Mesothelial cell of epicardium (in vitro differentiated cells): ENCODE measurements at places on chromosomes 2 and 18.

GRCh38 chr2:111118981-111119821 is 1.5 kb upstream of the BCL2L11 start:
- DNase-seq = peak; percentile 52

- DNase-seq = no peak
Observed at GRCh38 chr2:191593622-191594385, 84.1 kb upstream of the NABP1 start.

GRCh38 chr18:37711766-37712505 is 146.3 kb upstream of the CELF4 start:
- no peak for DNase-seq

GRCh38 chr18:49510393-49511115 is 23.5 kb upstream of the C18orf32 start:
- DNase-seq = peak; percentile 53

DNA sequence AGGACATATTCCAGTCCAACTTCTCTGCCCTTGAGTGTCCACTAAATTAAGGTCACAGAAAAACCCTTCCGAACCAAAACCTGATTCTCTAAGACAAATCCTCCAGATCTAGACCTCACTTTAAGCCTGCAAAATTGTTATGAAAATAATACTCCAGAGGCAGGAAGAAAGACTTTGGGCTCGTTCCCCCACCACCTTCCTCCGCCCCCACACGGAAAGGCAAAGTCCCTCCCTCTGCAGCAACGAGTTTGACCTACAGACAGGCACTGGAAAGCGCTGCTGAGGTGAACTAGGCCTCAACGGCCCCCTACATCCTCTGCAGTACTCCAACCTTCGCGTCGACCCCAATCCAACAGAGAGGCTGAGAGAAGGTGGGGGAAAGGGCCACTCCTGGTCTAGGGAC is 808 bp downstream of the ATP5MC3 start:
- no peak for DNase-seq

GRCh38 chr2:192159208-192159607 is 35.5 kb downstream of the TMEFF2 start:
- no peak for DNase-seq

- no peak for DNase-seq
Observed at GRCh38 chr2:202494300-202495229, 118.4 kb downstream of the BMPR2 start.

DNA sequence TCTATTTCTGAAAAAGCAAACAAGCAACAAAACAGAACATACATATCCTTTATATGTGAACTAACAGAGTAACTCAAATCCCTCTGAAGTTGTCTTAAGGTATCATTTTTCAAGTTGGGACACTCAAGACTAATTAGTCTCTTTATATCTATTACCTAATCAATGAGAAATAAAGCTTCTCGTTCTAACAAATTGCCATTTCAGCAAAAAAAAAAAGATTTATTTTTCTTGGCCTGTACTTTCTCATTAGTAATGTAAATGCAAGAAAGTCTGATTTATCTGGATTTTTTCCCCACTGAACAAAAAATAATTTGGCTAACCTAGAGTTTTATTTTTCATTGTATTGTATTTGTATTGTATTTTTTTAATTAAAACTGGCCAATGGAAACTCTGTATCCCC is 176.1 kb upstream of the NOL4 start:
- DNase-seq = no peak

GRCh38 chr2:23390152-23390551 is 5.2 kb downstream of the KLHL29 start:
- no peak for DNase-seq

GRCh38 chr2:139271149-139271548 is 491.0 kb upstream of the NXPH2 start:
- no peak for DNase-seq

DNA sequence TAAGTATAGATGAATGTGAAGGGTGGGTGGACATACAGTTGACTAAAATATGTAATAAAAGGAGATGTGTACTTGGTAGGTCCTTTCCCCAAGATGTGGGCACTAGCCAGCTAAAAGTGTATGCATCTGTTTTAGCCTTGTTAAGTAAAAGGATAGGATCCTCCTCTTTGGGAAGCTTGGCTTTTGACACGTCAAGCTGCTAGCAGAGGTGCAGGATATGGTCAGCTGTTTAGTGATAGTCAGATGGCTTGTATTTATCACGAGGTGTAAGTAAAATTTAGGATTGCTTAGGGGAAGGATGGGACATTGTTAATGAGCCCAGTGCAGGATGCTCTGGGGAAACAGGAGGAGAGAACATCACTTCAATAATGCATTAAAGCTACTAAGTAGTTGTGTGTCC is 1.5 kb downstream of the MFSD6 start:
- DNase-seq = no peak

DNA sequence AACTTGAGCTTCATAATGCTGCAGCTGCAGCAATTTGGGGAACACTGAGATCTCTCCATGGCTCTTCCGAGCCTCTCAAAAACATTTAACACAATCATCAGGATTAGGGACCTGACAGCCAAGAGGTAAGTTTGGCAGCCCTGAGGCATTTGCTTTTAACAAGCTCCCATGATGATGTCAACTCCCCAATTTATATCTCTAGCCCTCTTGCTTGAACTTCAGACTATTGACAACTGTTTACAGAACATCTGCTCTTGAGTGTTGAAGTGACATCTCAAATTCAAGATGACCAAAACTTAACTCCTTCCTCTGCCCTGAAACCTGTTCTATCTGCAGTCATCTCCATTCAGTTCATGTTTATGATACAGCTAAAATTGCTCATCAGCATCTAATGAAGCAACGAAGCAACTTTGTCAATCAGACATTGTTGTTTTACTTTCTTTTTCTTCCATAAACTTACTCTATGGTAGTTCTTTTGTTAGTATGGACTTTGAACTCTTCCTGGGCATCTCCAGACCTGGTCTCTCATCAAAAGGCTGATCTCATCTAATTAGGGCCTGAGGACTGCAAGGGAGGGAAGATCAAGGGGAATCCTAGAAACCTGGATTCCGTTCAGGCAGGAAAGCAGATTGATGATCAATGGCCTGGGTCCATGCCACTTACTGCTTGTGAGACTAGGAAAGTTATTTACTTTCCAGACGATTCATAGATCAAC is 48.1 kb downstream of the SEMA4F start:
- no peak for DNase-seq

- DNase-seq = no peak
Observed at GRCh38 chr2:23550553-23550952, 165.6 kb downstream of the KLHL29 start.

- no peak for DNase-seq
Observed at GRCh38 chr18:34659579-34660517, 50.2 kb upstream of the DTNA start.

DNA sequence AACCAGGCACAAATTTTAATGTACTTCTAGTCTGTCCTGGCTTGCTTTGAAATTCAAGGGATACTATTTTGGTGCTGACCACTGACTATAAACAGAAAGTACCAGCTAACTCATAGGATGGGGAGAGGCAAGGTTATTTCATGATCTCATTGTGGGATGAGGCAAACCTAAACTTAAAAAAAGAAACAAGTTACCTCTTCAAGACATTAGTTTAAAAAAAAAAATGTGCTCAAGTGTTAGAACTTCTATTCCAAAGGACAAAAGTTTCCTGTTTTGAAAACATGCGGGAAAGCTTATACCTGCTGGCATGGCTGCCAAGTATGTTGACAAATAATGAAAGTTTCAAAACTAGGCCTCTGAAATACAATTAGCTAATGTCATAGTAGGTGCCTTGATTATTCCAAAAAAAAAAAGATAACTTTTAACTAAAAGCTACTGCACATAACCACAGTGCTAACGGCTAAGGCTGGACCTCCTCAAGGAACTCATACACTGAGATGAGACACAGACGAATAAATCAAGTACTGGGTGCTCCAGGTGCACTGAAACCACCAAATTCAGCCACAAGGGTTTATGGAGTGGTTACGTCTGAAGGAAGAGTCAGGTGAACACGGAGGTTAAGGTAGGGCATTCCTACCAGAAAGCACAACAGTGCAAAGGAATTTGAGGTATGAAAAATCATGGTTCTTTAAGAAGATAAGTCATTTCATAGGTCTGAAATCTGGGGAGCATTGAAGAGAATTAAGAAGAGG is 38.1 kb downstream of the TMEM131 start:
- DNase-seq = no peak

DNA sequence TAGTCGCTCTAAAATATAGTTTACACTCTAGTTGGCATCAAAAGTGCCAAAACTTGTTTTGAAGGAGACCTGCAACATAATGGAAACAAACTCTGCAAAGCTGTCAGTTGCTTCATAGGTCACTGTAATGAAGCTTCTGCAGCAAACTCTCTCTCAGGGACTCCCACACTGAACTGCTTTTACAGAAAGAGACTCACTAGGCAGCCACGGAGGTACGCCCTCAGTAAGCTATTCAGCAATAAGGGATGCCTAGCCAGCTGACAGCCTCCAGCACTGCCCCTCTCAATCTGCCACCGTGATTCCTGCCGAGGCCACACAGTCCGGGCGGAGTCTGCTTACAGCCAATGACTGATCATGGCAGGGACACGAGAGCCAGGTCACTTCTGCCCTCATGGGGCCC is 51.1 kb downstream of the COLEC12 start:
- DNase-seq = peak; percentile 45

- DNase-seq = no peak
Observed at GRCh38 chr2:70388128-70388527, 86.3 kb upstream of the FAM136A start.

DNA sequence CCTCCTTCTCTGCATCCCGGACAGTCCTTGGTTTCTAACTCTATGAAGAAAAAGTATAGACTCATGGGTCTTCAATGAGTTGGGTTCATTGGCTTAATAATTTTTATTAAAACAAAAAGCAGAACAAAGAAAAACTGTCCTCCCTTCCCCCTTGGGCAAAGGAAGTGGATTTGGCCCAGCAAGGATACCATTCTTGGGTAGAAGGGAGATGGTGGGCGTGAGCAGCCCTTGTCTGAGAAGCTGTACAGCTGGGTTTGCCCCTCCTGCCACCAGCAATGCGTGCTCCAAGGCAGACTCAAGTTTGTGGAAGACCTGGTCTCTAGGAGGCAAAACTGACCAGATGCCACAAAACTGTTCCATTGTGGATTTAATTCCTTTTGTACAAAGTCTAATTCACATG is 12.7 kb downstream of the PCARE start:
- DNase-seq = no peak

- DNase-seq = no peak
Observed at GRCh38 chr18:64807560-64807959, 658.7 kb upstream of the LINC00305 start.

DNA sequence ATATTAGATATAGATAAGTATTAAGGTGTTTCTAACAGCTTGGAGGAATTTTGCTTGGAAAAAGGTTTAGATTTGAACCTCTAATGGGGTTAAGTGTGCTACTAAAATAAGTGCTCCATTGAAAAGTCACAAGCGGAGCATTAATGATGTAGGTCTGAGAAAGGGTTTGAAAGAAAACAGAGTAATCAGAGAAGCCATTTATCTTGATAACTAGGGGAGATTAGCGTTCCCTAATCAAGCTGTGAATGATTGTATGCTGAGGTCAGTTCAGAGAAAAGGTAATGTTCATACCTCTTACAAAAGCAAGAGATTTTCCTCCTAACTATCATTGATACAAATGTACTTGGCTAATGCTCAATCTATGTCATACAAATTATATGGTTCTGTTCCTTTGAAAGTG is 1.5 kb downstream of the ARHGAP25 start:
- no peak for DNase-seq

- no peak for DNase-seq
Observed at GRCh38 chr2:112257575-112257974, 2.7 kb upstream of the ZC3H8 start.

DNA sequence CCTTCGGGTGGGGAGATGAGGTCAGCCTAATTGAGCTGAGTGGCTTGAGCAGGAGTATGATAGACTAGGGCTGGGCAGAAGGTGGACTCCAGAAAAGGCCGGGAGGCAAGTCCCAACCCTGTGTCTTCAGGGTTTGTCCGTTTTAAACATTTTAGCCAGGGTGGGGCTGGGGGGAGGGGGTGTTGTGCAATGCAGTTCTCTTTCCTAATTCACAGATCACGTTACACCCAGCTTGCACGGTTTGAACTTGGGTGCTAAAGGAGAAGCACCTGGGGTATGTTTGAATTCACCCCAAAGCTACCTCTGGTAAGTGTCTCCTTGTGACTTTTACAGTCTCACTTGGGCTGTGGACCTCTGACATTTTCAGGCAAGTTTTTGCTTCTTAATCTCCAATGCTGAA is 233.3 kb downstream of the AGAP1 start:
- no peak for DNase-seq

DNA sequence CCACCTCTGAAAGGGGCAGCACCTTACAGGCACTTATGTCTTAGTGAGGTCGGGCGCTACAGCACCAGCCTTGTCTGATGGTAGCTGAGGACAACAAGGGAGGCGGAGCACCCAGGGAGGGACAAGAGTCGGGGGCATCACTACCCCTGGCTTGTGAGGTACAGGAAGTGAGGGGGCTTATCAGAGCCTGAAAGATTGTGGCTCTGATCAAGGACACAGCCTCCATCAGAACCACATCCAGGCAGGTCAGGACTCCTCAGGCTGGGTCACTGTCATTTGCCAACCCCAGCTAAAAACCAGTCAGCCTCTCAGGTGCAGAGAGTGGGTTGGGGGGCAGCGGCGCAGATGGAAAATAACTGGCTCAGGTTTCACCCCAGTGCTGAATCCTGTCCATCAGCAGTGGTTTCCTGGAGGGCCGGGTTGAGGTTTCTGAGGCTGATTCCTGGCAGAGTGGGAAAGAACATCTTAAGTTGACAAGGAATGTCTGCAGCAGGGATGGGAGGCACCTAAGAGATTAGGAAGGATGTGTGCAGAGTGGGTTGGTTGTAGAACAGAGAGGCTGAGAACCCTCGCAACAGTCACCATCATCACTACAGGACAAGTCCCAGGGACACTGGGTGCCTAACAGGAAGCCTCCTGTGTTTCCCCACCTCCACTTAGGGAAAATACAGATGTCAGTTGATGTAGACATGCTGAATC is 45.3 kb downstream of the FBLN7 start:
- no peak for DNase-seq

DNA sequence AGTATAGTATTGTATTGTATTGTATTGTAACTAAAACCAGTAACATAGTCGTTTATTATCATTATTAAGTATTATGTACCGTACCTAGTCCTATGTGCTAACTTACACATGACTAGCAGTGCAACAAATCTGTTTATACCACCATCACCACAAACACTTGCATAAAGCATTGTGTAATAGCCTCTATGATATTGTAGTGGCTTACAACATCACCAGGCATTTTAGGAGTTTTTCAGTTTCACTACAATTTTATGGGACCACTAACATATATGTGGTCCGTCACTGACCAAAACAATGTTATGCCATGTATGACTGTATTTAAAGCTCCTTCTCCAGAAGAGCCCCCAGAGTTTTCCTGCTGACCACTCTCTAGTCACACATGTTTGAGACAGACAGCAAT is 306.2 kb downstream of the SETBP1 start:
- DNase-seq = no peak

GRCh38 chr2:112482309-112483041 is 519 bp downstream of the TTL start:
- no peak for DNase-seq
